Activated naive CD8-positive, alpha-beta T cell treated with anti-CD3 and anti-CD28 coated beads, Interleukin-2, amount 10 ng/mL, durations not matched to agents 7 days and 5 days (primary cell): ENCODE measurements at places on chromosomes 7 and 10. TPM values are rescaled to one million over a fixed set of nuclear protein-coding genes. Genes with fewer than 3 reads are reported as not detected.

DNA sequence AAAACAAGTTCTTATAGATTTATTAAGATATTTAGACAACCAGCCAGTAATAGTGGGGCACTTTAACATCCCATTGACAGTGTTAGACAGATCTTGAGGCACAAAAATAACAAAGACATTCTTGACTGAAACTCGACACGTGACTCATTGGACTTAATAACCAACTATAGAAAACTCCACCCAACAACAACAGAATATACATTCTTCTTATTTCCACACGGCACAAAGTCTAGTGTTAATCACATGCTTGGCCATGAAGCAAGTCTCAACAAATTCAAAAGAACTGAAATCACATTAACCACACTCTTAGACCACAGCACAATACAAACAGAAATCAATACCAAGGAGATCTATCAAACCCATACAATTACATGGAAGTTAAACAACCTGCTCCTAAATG lies 138.1 kb downstream of the ARL5B start:
- DNase-seq, result no peak

DNA sequence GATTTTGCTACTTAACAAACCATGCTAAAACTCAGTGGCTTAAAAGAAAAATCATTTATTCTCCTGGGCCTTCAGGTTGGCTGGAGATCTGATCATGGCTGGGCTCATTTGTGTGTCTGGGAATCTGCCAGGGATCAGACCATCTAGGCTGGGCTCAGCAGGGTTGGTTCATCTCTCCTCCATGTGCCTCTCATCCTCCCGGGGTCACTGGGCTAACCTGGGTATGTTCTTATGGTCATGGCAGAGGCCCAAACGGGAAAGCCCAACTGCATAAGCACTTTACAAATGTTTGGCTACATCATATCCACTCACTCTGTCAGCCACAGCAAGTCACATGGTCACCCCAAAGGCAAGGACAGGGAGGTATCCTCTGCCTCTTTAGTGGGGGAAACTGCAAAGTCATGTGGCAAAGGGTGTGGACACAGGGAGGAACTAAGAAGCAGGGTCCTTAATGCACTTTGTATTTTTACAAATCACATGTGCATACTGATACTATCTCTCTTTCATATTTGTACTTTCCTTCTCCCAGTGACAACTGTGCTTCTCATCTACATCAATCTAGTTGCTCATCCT lies 231.4 kb downstream of the BUB3 start:
- no peak for DNase-seq

DNA sequence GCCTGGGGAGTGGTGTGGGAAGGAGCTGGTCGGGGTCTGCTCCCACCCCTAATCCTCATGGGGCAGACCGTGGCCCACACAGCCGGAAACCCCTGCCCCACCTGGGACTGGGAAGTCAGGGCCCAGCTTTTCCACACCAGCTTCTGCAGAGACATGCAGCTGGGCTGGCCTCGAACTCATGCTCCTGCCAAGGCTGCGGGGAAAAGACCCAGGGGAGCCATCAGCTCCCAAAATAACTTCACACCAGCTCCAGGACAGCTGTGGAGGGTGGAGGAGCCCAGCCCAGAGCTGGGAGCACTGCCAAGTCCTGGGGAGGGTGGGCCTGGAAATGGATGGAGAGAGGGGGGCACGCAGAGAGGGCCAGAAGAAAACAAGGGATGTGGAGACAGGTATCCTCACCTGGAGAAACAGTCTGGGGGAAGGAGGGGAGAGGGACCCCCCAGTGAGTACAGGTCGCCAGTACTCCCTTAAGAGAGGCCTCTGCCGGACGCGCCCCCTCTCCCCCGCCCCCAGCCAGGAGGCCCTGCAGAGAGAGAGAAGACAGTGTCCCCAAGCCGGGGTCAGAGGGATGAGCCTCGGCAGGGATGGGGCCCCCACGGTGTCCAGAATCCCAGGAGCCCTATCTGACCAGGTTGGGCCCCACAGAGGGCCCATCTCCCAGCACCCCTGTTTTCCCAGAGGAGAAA lies 11.5 kb upstream of the GRIFIN start:
- DNase-seq, result no peak

GRCh38 chr7:30476459-30477145 lies 2.0 kb downstream of the NOD1 start:
- no peak for DNase-seq

DNA sequence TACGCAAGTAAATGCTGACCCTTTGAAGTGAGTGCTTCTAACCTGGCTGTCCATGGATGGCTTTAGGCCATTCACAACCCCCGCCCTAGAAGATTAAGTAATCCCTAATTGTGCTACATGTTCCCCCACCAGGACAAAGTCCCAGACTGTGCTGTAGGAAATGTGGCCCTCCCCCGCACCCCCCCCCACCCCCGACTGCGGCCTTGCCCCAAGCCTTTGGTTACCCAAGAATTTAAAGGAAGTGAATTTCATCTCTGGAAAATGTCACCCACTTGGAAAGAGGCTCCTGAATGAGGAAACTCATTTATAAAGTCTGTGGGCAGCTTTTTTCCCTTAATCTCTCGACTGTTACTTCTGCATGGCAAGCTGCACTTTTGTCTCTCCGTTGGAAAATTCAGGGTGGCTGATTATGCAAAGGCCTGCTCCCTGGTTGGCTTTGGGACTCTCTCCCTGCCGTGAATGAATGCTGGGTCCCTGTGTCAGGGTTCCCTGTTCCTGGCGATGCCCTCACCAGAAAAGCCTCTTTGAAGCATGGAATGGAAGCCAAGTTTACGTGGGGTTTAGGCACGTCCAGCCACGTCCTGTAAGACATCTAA lies 31.4 kb upstream of the AQP1 start:
- no peak for DNase-seq

DNA sequence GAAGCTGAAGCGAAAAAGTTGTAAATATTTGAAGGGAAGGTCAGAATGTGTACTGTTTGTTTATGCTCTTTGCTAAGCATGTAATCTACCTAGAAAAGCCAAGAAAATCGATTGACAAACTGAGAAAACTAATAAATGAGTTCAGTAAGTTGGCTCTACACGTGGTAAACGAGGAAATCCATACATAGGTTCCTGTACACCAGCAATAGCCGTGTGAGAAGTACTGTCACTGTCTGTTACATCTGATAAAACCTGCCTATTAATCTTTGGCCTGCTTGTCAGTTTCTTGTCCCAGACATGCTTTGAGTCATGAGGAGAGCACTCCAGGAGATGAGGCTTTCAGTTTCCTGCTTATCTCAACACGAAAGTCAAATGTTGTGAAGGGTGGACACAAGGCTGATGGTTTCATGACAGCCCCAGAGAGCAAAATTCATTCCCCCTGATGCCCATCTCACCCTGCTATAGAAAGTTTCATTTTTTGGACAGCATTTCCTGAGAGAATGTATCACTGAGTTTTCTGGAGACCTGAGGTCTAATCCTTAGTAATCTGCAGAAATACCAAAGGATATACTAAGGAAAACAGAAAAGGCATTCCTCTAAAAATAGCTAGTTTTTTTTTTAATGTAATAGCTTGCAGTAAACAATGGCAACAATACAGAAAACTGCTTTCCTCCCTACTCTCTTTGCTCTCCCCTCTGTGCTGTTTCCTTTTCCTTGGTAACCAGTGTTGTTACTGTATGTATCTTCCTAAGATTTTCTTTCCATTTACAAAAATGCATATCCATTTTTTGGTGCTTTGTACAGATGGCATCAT lies 18.8 kb downstream of the BMPR1A start:
- no peak for DNase-seq

DNA sequence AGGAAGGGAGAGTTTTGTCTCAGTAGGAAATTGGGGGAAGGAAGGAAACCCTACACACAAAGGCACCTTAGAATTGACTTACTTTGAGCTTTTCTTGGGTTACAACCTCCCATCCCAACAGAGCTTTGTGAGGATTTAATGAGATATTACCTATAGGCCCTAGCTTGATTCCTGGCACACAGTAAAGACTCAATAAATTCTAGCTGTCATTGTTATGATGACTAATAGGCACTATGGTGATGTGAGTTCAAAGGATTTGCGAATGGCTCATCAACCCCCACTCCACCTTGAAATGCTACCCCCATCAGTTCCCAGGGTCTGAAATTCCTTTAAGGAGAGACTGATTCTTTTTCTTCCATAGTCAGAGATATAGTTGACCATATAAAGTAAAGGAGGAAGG lies 67.9 kb upstream of the SMNDC1 start:
- no peak for DNase-seq

DNA sequence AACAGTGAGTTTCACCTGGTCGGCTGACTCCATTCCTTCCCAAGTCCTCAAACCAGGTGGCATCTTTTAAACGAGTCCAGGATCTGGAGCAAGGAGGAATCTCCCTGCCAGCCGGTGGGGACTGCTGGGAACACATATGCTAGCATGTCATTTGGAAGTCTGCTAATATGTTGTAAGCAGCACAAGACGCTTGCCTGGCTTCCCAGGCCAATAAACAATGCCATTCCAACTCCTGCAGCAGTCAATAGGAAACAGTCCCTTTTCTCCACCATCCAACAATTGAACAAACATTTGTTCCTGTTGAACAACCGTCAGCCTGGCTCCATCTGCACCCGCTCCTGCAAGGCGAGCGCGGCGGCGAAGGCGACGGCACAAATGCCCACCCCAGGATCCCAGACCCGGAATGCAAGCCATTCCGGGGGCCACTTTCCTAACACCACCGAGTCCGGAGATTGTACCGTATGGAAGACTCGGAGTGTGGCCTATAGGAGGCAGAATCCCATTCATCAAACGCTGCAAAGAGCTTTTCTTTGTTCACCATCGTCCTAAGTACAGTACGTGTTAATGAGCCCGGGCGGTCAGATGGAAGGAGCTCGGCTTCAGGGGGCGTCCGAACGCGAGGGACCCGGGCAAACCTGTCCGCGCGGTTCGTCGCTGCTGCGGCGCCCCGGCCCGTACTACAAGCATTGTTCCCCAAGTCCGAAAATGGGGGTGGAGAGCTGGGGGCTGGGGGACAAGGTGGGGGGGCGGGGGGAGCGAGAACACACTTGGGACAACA lies 1.6 kb downstream of the FAM53B start:
- DNase-seq, result no peak

DNA sequence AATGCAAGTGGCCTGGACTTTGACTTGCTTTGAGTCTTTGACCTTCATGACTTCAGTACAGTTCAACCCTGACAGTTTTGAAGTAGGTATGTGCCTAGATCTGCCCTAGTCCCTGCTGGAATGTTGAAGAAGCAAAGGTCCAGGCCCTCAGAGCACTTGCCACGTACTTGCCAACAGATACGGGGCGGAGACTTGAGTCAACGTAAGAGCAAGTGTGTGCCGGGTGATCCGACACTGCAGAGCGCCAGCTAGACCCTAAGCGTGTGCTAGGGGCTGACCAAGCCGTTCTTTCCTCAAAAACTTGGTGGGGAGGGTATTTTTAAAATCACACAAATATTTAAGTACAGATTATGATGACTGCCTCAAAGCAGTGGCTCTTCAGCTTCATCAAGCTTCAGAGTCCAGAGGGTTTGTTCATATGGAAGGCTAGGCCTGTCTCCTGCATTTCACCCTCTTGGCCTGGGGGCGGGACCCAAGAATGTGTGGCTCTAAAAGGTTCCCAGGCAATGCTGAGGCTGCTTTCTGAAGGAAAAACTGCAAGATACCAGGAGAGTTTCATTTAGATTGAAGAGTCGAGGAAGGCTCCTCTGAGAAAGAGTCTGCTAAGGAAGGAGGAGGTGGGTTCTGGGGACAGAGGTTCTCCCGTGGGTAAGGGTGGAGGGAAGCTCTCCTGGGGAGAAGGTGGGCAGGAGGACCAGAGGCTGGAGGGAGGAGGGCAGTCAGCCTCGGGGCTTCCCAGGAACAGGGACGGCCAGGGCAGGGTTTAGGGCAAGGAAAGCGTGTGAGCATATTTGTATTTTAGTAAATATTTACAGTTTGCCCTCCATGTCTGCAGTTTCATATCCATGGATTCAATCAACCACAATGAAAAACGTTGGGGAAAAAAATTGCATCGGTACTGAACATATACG lies 160.3 kb downstream of the EGFR start:
- no peak for DNase-seq

DNA sequence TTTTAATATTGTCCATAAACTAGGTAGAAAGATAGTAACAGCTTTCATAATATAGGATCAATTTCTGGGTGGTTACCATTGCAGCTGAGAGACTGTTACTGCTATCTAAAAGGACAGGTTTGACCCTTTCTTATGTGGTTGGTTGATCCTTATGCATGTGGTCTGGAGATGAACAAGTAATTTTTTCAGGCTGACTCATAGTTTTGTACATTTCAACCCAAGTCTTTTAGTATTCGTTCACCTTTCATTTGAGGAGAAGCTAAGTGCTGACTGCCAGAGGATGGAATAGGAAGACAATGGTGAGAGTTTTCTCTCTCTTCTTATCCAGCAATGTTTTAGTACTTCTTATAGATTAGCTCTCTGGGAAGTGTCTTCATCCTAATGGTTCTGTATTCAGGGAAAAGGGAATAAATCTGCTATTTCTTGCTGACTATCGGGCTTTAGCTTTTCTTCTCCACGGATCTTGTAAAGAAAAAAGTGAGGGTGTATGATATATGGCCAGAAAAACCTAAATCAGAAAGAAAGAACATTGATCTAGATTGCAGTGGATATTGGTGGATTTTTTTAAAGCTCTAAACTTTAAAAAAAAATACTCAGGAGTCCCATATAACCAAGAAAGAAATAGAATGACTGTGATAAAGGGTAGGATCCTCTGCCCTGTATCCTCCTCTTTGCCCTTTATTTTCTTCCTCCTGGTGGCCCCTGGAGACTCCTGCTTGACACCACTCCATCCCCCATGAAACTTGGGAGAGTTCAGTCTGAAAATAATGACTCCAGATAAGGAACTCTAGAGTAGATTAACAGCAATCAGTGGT lies 88.0 kb downstream of the CPED1 start:
- DNase-seq, result no peak

GRCh38 chr7:47783456-47784223 lies 164.6 kb downstream of the PKD1L1 start:
- DNase-seq, result no peak

GRCh38 chr10:90126256-90126595 lies 424.8 kb downstream of the KIF20B start:
- no peak for DNase-seq

- DNase-seq, result no peak
Observed at GRCh38 chr7:91421018-91421417, 156.8 kb downstream of the FZD1 start.

DNA sequence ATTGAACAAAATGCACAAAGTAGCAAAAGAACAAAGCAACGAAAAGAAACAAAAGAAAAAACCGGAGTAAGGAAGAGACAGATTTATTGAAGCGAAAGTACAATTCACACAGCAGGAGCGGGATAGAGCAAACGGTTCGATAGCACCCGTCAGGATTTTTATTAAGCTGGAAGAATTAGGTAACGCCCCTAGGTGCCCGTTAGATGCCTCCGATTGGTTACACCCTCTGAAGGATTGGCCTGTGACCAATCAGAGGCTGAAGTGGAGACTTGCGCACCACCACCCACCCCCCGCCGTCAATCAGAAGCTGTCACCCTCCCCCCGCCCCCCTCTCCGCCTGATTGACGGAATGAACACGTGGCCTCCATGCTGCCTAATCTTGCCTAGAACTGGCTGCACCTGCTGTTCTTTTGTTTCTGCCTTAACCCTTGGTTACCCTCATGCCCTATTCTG lies 16.8 kb downstream of the OCM2 start:
- no peak for DNase-seq

GRCh38 chr7:150401861-150402631 lies 22.9 kb downstream of the ZNF775 start:
- no peak for DNase-seq

ITPRID1 gene
- total RNA-seq, result not detected

CTAGE8 gene
- total RNA-seq, result not detected

C7orf57 gene
- total RNA-seq, result 0.14 TPM

BICC1 gene
- not detected for total RNA-seq

PILRA gene
- 4.1 TPM for total RNA-seq

GBX1 gene
- total RNA-seq, result not detected

MYL10 gene
- not detected for total RNA-seq

PAX4 gene
- not detected for total RNA-seq
